ENCODE measurements at places on chromosomes 12 and 14. TPM values are rescaled to one million over a fixed set of nuclear protein-coding genes. Genes with fewer than 3 reads are reported as not detected.
A peak's percentile ranks its signal among the peaks of the same experiment; 100 is the strongest.

AREL1 gene
- total RNA-seq: 28.1 TPM

TAS2R10 gene
- not detected for total RNA-seq

MAP1LC3B2 gene
- total RNA-seq: 3.2 TPM

SLC24A4 gene
- total RNA-seq: 0.52 TPM

- peak; percentile 67 for DNase-seq
Observed at GRCh38 chr14:41604721-41605531, 1.8 kb upstream of the LRFN5 start.

GRCh38 chr12:31325524-31325875 is 450 bp downstream of the SINHCAF start:
- DNase-seq: no peak
